ENCODE measurements at places on chromosomes 11 and 22.

DNA sequence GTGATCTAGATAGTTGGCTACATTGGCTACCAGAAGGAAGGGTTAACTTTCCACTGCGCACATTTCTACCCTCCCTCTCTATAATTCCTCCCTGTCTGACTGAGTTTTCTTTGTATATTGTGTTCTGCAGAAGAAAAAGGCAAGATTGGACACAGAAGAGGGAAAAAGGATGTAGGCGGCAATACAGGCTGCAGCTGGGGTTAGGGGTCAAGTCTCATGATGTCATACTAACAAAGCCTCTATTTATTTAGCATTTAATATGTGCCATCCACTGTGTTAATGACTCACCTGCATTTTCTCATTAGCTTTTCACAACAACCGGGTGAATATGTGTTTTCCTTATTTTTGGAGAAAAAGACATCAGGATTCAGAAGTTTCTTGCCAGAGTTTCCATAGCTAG, 2.0 kb downstream of the FAM83F start:
- no peak for DNase-seq

DNA sequence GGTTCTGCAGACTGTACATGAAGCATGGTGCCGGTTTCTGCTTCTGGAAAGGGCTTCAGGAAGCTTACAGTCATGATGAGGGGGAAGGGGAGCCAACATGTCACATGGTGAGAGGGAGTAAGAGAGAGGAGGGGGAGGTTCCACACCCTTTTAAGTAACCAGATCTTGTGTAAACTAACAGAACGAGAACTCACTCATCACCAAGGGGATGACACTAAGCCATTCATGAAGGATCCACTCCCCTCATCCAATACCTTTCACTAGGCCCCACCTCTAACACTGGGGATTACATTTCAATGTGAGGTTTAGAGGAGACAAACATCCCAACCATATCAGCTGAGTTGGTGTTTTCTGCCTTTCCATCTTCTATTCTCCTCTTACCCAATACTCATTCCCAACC, 83.5 kb downstream of the BDNF start:
- no peak for DNase-seq

- peak; percentile 4 for DNase-seq
Measured at GRCh38 chr11:20973940-20974559, 304.7 kb downstream of the NELL1 start.

- DNase-seq: peak; percentile 80
Measured at GRCh38 chr22:46798366-46799350, 36.2 kb downstream of the TBC1D22A start.

GRCh38 chr11:80379620-80380278, 938.9 kb upstream of the TENM4 start:
- no peak for DNase-seq

DNA sequence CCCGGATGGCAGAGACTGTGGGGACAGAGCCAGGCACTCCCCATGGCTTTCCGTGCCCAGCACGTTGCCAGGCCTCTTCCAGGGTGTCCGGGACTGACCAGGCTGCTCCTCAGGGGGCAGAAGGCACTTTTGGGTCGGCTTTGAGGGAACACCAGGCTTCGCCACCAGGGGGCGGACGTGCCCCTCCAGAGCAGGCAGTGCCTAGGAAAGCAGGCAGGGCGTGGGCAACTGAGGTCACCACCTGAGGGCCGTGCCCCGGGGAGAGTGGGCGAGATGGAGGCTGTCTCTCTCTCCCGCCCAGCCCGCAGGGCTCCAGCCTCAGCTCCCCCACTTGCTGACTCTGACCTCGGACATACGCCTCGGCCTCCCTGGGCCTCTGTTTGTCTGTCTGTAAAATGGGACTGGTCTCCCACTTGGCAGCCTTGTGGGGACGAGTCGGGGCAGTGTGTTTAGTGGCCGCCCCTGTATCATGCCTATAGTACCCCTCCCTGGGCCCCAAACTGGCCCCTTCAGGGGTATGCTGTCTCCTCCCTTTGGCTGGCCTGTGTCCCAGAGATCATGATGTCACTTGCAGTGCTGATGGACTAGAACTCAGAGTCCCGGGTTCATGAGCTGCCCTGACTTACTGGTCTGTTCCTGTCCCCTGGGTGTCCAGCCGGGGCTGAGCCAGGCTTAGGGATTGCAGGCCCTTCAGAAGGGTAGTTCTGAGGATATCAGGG, 4.4 kb upstream of the PRR5 start:
- DNase-seq: peak; percentile 79

- DNase-seq: no peak
Measured at GRCh38 chr11:87019613-87020271, 18.0 kb upstream of the TMEM135 start.

DNA sequence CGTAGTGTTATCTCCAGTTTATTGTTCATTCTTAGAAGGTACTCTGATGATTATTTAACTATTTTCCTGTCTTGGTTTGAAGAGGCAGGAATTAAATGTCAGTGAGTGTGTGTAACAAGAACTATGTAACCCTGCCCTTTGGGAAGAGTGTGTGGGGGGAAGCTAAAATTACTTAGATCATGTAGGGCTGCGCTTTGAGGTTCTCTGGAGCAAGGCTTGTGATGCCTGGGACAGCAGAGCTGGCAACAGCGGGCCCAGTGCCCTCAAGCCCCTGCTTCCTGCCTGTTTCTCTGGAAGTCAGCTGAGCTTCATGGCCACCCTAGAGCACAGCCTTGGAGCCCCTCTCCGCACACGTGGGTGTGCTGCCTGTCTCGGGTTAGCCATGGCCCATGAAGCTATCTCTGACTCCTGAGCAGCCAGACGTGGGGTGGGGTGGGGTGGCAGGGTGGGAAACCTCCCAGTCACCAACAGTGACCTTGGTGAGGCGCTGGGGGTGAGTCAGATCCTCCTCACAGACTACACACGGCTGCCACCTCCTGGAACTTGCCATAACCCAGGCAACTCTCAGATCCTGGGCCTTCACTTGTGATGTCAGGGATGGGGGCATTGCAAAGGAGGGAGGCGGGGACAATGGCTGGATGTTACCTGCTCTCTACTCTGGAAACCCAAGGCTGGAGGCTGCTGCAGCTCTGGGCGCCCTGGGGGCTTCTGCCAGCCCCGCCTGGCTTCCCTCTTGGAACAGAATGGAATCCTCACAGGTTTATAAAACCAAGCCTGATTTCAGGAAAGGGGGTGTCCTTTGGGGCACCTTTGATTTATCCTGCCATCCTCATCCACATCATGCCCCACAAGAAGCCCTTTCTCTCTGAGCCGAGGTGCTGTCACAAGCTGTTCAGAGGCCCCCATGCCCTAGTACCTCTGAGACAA, 88.6 kb downstream of the SNX19 start:
- no peak for DNase-seq

DNA sequence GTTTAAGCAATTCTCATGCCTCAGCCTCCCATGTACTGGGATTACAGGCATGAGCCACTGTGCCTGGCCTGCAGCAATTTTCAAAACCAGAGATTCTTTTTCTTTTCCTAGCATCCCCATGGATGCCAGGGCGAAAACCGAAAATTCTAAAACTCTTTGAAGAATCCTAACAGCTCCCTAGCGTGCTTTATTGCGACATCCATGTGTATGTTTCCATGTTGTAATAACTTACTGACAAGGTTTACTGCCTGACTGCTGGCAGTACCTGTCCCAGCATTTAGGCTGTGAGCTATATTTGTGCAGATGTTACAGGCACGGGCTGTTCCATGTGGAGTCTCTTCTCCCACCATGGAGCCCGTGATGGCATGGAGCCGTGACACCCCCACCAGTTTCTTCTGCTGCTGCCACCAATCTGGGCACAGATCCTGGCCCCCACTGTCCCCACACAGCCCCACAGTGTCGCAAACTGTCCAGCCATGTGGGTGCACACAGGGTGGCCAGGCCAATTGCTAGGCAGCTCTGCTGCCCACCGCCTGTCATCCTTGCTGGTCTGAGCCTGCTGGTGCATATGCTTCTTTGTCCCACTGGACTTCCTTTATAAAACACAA, 7.1 kb upstream of the TAB1 start:
- DNase-seq: no peak

- no peak for DNase-seq
Measured at GRCh38 chr11:9796266-9796665, 132.4 kb downstream of the SWAP70 start.

DNA sequence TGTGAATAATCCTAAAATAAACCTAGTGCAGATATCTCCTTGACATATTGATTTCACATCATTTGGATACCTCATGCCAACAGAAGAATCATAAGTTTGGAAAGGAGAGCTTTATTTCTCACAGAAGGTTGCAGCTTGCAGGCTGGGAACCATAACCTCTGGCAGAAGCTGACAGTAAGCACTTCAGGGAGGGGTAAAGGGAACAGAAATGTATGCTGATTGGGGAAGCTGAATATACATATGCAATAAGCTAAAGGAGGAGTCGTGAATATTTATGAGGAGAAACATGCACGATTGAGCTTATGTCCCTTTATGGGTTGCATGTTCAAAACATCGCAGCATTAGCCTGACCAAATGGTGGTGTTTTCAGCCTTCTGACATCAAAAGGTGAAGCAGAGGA, 814.5 kb downstream of the TBC1D22A start:
- no peak for DNase-seq

DNA sequence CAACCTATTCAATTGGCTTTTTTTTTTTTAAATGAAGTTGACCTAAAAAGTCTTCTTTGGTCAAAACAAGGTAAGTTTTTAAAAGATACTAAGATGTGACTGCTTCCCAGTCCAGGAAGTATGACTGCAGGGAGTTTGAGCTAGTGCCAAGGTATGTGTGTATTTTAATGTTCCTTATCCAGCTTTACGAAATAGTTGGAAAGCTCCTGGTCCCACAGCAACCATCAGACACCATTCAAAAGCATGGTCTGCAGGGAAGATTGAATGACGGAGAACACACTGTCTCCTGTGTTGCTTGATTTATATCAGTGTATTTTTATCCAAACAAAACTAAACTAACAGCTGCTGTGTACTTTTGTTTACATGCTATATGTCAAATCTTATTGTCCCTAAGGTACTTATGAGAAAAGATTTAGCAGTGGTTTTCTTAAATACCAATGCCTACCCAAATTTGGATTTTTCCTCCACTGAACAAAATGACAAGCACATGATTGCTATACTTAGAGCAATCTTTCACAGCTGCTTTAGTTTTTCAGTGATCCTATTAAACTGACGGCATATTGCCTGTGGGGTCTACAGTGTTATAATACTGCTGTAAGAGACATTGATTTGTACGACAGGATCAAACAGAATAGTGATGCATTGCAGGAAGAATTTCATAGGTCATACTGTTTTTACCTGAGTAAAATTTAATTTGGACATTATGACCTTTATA, 122.9 kb downstream of the DCDC1 start:
- peak; percentile 46 for DNase-seq

- no peak for DNase-seq
Measured at GRCh38 chr11:27303903-27304302, 59.1 kb downstream of the CCDC34 start.

DNA sequence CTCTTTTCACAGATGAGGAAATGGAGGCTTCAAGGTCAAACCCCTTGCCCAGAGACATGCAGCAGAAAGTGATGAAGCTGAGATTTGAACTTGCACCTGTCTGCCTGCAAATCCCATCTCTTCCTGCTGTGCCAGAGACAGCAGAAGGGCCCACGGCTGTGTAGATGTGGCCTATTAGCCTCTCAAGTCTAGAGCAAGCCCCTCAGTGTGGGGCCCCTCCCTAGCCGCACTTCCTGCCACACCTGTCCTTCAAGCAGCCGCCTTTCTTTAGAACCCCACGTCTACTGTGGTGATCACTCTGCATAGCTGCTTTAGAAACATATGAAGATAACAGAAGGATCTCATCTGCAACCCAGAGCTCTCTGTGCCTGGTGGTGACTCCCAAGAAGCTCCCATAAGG, 41.2 kb upstream of the JAM3 start:
- no peak for DNase-seq

- no peak for DNase-seq
Measured at GRCh38 chr11:91880660-91881059, 344.0 kb upstream of the FAT3 start.

DNA sequence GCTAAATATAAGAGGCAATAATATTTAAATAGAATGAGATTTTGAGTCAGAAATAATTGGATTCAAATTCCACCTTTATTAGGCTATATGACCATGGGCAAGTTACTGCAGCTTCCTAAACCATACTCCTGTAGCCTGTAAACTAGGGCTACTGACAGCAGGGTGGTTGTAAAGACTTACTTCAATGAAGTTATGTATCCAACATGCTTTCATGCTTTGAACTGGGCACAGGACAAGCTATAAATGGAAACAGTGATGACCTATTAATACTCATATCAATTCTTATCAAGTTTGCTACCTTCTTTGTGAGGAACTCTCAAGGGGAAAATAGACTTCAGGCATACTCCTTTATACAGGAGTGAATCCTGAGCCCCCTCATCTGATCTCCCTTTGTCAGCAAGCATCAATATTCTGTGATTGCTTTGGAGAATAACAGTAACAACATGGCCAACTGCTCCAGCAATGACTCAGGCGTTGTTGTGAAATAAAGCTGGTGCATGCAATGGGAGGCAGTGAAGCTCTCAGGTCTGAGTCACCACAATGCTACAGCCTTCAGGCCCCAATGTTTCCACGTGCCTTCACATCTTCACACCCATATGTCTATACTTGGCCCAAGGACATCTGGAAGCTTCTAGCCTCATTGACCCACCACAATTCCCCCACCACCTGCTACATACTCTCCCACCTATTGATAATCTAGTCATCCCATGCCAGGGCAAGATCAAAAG, 102.5 kb downstream of the KCNA4 start:
- DNase-seq: no peak

- no peak for DNase-seq
Measured at GRCh38 chr11:230431-230830, 5.7 kb downstream of the SIRT3 start.
